Ureter (tissue), 1 donor: ENCODE measurements at places on chromosomes 6 and 20. TPM values are rescaled to one million over a fixed set of nuclear protein-coding genes. Genes with fewer than 3 reads are reported as not detected.

GRCh38 chr6:83270971-83271719 lies 78.0 kb downstream of the RWDD2A start:
- no peak for DNase-seq

DNA sequence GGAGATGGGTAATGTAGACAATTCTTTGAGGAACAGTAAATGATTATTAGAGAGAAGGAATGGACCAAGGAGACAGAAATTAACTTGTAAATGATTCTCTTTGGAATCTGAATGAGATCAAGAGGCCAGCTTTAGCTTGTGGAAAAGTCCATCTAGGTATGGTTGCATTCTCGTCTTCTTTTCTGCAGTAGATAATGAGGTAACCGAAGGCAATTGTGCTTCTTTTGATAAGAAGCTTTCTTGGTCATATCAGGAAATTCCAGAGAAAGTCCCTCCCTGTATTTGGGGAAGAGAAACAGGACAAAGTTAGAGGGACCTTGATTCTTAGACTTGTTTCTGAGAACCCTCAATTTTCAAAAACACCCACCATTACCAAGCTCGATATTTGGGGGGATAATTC lies 109.1 kb upstream of the PRSS16 start:
- no peak for DNase-seq

- no peak for DNase-seq
These were observed 289.2 kb downstream of the CD83 start for GRCh38 chr6:14406614-14407331.

The DLK2 gene
- total RNA-seq: 3.2 TPM

The KCNQ5 gene
- 1.8 TPM for total RNA-seq
